Activated T-helper 9 cell treated with anti-CD3 and anti-CD28 coated beads, Interleukin-2, amount 50 U/mL, for 16 hours (primary cell): ENCODE measurements at places on chromosomes 11 and 22.

GRCh38 chr11:705646-706438 is at the start of gene EPS8L2:
Gene EPS8L2, plus strand, starts transcription at chr11:706231. Its CDS starts 3,177 bp downstream, at chr11:709408.
- DNase-seq = no peak

DNA sequence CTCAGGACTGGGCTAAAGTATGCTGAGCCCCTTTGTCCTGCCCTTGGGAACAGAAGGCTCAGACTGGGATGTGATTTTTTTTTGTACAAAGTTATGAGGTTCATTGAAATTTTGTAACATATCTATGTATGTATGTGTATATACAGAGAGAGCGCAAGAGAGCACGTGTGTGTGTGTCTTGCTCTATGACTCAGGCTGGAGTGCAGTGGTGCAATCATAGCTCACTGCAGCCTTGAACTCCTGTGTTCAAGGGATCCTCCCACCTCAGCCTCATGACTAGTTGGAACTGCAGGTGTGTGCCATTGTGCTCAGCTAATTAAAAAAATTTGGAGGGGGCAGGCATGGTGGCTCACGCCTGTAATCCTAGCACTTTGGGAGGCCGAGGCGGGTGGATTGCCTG is 5.7 kb downstream of the TMEM25 start:
- DNase-seq = no peak

GRCh38 chr11:105227363-105227762 is 87.8 kb upstream of the CARD18 start:
- DNase-seq = no peak

DNA sequence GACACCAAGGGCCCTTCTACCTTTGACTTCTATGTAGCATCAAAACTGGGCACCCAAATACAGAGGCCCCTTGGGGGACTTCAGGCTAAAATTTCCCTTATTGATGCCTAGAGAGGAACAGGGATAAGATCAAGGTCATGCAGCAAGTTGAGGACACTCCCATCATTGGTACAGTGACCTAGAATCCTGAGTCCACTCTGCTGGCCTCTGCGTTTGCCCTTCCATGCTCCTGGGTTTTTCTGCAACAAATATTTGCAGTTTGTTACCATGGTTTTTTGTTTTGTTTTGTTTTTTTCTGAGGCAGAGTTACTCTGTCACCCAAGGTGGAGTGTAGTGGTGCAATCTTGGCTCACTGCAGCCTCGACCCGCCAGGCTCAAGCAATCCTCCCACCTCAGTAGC is 64.2 kb downstream of the THAP12 start:
- DNase-seq = no peak

DNA sequence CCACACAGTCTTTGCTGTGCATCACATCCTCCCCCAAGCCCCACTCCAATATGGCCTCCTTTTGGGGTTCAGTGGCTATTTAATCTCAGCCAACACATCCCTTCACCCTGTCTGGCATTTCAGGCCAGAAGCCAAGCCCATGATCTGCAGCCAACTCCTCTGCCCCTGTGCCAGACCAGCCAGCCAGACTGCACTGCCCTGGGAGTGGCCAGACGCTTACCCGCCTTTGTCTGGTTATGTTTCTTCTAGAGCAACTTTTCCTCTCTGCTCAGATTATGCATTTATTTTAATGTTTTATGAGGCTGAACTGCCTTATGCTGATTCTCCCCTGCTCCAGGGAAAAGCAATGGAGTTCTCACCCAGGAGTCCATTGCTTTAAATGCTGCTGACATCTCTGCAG is 206.7 kb upstream of the TBCEL start:
- no peak for DNase-seq

DNA sequence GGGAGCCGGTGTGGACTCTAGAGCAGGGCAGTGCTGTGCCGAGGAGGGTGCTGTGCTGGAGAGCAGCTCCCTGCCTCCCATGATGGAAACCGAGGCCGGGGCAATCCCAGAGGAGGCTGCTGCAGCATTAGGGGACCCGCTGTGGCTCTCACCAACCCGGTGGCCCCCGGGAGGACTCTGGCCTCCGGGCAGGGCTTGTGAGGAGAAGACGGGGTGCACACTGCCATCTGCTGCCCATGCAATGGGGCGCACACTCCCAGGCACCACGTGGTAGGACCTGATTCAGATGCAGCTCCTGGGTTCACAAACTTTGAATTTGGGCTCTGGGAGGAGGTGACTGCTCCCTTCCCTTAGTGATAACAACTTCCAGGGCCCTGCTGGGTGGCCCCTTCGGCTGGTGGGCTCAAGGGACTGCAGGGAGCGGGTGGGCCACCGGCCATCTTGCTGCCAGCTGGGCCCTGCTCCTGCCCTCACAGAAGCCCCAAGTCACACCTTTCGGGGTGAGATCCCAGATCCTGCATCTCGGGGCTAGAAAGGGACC is 93.8 kb upstream of the FGF3 start:
- no peak for DNase-seq

GRCh38 chr11:111733611-111734088 is 32.5 kb downstream of the PPP2R1B start:
- DNase-seq = no peak

DNA sequence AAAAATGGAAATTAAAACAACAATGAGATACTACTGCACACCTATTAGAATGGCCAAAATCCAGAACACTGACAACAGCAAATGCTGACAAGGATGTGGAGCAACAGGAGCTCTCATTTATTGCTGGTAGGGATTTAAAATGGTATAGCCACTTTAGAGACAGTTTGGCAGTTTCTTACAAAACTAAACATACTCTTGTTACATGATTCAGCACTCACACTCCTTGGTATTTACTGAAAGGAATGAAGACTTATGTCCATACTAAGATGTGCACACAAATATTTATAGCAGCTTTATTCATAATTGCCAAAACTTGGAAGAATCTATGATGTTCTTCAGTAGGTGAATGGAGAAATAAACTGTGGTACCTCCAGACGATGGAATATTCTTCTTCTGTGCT is 40.8 kb downstream of the PGM2L1 start:
- DNase-seq = no peak

DNA sequence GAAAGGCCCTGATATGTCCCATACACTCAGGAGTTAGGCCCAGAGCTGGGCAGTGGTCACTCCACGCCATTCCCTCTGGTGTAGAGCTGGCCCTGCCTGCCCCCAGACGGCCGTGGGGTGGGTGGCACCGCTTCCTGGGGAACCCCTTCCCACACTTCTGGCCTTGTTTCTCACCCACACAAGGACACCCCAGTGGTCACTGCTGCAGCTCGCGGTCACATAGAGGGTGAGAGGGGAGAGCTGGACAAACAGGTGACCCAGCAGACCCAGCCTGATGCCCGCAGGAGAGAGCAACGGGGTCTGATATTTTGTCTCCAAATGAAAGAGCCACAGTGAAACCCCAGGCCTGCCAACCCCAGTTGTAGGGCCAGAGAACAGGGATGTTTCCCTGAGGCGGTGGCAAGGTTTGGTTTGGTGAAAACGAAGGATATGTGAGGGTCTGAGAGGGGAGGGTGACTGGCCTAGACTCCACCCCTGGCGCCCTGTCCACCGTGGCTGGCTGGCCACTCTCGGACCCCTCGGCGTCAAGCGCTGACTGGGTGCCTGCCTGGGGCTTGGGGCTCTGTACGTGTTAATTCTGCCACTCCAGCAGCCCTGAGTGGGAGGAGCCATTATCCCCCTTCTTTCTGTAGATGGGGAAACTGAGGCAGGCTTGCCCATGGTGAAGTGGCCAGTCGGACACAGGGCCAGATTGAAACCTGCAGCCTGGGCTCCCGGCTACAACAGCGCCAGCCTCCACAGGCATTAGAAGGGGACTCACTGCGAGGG is 71.0 kb upstream of the PPARA start:
- no peak for DNase-seq

DNA sequence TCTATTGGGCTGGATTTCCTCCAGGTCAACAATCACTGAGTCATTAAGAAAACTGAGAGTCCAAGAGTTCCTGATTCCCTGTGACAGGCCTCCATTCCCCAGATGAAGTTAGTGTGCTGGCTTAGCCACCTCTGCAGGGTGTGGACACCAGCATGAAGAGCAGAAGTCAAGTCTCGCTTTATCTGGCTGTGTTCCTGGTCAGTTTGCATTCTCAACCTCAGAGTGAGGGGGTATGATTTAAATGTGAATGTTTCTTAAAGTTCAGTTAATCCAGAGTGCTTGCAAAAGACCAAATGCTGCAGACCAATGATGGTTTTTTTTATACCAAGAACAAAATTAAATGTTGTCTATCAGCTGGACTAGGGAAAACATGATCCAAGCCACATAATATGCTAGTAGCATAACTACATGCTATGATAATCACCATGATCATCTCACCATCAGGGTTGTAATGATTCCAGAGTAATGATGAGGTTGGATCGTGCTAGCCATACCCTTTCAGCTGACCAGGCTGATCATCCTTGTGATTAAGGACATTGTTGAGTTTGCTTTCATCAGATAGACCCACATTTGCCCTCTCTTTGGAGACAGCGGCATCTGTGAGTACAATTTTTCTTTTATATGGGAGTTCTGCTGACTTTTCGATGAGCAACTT is 145.8 kb upstream of the ARHGAP20 start:
- no peak for DNase-seq

- DNase-seq = no peak
Measured at GRCh38 chr22:37647928-37648327, 8.5 kb downstream of the SH3BP1 start.

- peak; percentile 4 for DNase-seq
Measured at GRCh38 chr22:43262990-43263644, 76.2 kb upstream of the TTLL12 start.

DNA sequence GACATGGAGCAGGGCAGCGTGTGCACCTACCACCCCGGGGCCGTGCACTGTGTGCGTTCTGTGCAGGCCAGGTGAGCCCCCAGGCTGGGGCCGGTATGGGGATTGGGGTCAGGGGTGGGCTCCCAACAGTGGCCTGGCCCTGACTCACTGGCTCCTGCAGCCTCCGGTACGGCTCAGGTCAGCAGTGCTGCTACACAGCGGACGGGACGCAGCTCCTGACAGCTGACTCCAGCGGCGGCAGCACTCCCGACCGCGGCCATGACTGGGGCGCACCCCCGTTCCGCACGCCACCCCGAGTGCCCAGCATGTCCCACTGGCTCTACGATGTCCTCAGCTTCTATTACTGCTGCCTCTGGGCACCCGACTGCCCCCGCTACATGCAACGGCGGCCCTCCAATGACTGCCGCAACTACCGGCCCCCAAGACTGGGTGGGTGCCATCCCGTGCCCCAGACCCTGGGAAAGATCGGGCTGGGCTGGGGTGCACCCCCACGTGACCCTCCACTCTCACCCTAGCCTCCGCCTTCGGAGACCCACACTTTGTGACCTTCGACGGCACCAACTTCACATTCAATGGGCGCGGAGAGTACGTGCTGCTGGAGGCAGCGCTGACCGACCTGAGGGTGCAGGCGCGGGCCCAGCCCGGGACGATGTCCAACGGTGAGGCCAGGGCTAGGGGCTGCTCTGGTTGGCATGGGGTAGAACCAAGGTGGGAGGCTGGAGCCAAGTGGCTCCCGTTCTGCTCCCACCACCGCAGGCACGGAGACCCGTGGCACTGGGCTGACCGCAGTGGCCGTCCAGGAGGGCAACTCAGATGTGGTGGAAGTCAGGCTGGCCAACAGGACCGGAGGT is 4.4 kb downstream of the SUSD2 start:
- no peak for DNase-seq

DNA sequence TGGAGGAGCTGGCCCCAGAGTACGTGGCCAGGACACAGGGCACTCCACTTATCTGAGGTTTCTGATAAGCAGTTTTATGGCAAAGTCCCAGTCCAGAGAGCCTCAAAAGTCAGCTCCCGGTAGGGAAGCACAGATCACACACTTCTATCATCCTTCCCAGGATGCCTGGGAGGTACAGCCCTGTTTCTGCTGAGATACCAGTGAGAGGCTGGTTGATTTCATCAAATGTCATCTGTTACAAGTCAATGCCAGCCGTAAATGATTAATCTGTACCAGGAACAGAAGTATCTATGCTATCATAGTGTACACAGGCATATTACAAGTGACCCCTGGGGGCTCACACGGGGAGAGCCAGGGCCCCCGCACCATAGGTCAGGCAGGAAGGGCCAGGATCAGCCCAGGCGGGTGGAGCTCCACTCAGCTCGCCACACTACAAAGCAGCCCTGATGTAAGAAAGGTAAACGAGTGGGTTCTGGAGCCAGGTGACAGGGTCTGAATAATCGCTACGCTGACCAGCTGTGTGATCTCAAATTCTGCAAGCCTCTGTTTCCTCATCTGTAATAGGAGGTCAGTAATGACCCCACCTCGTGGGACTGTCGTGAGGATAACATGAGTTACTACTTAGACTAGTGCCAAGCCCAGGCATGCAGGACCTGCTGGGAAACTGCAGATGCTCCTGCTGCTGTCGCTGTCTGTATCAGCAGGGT is 17.6 kb downstream of the PLA2G6 start:
- DNase-seq = no peak

GRCh38 chr11:84828616-84829015 is 798.5 kb downstream of the DLG2 start:
- DNase-seq = no peak

DNA sequence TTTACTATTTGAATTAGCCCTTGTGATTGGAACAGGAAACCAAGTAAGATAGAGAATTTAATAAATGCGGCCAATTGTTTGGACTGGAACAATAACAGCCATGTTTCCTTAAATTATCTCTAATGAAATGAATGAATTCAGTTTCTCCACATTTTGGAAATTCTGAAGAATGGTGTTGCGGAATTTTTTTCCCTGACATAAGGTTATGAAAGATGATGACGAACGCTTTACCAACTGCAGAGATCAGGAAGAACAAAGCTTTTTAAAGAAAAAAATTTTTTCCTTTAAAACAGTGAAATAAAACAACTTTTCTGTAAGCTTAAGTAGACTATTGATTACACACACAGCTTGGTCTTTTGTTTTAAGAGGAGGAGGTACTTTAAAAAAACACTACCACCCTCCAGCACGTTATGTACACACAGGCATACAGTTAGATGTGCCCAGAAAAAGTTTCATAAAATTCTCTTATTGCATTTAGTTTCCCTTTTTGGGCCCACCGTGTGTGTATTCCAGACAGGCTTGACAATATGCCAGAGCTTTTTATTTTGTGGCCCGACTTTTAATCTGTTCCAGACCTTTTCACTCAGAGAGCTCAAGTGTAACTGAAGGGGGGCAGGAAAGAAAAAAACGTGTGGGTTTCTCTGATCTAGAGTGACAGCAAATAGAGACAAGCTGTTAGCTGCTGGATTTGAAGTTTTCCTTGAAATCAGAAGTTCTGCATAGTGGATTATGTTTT is 77.3 kb downstream of the YAP1 start:
- DNase-seq = no peak
